ENCODE measurements at places on chromosomes 16 and 17. TPM values are rescaled to one million over a fixed set of nuclear protein-coding genes. Genes with fewer than 3 reads are reported as not detected.

Gene ATP2C2
- total RNA-seq, result 52.8 TPM

Gene P3H4
- 19.1 TPM for total RNA-seq

Gene HAP1
- total RNA-seq, result 0.32 TPM

Gene RPRML
- not detected for total RNA-seq

Gene CD300LB
- 0.58 TPM for total RNA-seq

Gene SLFN14
- total RNA-seq, result 0.26 TPM

Gene IL32
- total RNA-seq, result 132 TPM

Gene ADORA2B
- total RNA-seq, result 5.2 TPM

Gene TEKT1
- total RNA-seq, result not detected

- H3K27ac ChIP-seq, result peak within 1 kb of the TSS; percentile 97
- peaks cover 32% of the 10 kb centered on the region for H3K4me1 ChIP-seq
- no peaks in the 10 kb centered on the region for H3K27me3 ChIP-seq
- DNase-seq, result peak; percentile 89
- H3K36me3 ChIP-seq, result no peaks in the 10 kb centered on the region
These were observed at the start of gene TP53 for GRCh38 chr17:7687072-7687907. Gene TP53, minus strand, starts transcription at chr17:7687490. Its CDS starts 10,896 bp downstream, at chr17:7676594.

GRCh38 chr16:57092786-57093411, 516 bp downstream of the CPNE2 start:
- H3K36me3 ChIP-seq, result no peaks in the 10 kb centered on the region
- peak overlapping the region; percentile 82 for H3K4me3 ChIP-seq
- H3K27ac ChIP-seq, result peak overlapping the region; percentile 81
- peaks cover 4% of the 10 kb centered on the region for H3K4me1 ChIP-seq

DNA sequence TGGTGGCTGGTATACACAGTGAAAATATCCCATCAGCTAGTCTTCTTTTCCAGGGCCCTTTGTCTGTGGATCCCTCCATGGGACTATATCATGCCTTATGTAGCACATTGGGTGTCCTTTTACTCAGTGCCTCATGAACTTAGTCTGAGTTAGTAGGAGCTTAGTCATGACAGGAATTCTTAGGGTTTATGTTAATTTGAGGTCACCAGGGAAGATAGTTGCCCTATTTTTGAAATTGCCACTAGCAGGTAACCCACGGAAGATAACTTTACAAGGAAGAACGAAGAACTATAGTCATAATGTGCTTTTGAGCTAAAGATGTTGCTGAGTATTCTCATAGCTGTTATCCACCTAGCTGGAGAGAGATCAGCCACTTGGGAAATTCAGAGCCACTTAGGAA, 14.8 kb upstream of the PLK1 start:
- DNase-seq, result no peak
- H3K4me1 ChIP-seq, result no peaks in the 10 kb centered on the region
- no peak overlapping the region for H3K27ac ChIP-seq
- H3K4me3 ChIP-seq, result no peak overlapping the region

GRCh38 chr17:41334385-41335305, 16.0 kb downstream of the KRT33A start:
- no peak overlapping the region for H3K27ac ChIP-seq
- no peak for DNase-seq
- no peak overlapping the region for H3K4me3 ChIP-seq

- no peaks in the 10 kb centered on the region for H3K4me1 ChIP-seq
- H3K36me3 ChIP-seq, result no peaks in the 10 kb centered on the region
- no peak for DNase-seq
- no peak overlapping the region for H3K27ac ChIP-seq
- no peaks in the 10 kb centered on the region for H3K27me3 ChIP-seq
These were observed 47.9 kb upstream of the MAP3K14 start for GRCh38 chr17:45364531-45365390.

GRCh38 chr17:15048381-15048780, 216.7 kb downstream of the PMP22 start:
- no peaks in the 10 kb centered on the region for H3K36me3 ChIP-seq
- H3K4me3 ChIP-seq, result no peak overlapping the region
- H3K27me3 ChIP-seq, result peaks cover 19% of the 10 kb centered on the region
- no peak overlapping the region for H3K27ac ChIP-seq
- DNase-seq, result no peak
- H3K4me1 ChIP-seq, result no peaks in the 10 kb centered on the region

DNA sequence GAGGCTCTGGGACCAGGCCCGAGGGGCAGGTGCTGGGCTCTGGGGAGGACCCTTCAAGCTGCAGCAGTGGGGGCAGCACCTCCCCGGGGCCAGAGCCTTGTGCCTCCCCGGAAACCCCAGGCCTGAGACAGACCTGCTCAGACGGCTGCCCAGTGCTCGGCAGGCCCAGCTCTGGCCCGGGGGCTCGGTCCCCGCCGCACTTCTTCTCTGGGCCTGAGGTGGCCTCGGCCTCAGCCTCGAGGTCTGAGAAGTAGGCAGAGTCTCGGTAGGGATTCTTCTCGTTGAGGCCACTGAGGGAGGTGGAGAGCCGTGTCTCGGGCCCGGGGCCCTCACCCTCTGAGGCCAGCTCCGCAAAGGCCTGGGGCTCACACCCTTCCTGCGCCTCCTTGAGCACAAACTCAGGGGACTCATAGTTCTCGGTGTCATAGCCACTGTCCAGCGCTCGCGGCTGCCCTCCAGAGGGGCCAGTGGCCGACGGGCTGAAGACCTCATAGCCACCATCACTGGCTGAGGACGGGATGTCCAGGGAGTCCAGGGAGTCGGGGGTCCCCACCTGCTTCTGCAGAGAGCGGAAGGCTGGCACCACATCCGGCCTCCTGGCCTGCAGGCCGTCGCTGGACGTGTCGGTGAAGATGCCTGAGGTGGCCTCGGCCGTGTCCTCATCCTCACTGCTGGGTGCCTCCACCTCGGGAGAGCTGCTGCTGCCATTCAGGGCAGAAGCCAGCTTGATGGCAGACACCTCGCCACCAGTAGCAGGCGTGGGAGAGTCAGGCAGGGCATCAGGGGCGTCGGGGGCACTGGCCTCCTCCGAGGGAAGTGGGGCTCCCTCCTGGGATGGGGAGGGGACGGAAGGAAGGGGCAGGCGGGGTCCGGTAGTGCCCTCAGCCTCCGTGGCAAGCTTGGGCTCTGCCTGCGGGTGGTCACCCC, 44.3 kb upstream of the PVALEF start:
- peaks cover 8% of the 10 kb centered on the region for H3K27me3 ChIP-seq
- no peaks in the 10 kb centered on the region for H3K36me3 ChIP-seq
- no peak overlapping the region for H3K4me3 ChIP-seq
- H3K4me1 ChIP-seq, result peaks cover 17% of the 10 kb centered on the region

DNA sequence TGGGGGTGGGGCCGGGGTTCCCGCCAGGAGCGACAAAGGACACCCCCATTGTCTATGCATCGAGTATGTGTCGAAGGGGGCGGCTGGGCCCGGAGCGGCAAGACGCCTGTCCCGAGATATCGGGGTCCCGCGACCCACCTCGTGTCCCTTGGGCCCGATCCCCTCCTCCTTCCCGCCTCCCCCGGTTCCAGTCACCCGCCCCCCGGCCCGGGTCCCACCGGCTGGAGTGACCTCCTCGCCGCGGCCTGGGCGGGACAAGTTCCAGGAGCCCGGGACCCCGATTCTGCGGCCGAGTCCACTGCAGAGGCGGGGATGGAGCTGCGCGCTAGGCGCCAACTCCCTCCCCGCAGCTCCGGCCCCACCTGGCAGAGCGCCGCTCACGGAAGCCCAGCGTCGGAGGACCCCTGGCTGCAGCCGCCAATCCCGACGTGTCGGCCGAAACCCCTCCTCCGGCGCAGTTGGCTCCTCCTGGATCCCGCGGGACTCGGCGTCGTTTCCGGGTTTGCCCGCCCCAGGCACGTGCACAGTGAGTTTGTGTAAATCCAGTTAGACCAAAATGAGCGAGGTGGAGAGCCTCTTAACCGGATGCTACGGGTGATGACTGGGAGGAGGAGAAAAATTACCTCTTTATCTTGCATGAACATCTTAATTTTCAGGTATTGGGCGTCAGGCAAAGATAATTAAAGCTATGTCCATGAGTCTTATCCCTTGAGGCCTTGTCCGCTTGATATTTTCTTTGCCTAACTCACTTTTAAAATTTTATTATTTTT, at the start of gene NMRAL1:
Gene NMRAL1, minus strand, starts transcription at position 434 of the 770 bp plus-strand sequence. CDS start 493 bp downstream, outside the sequence.
- peak within 1 kb of the TSS; percentile 2 for H3K27ac ChIP-seq
- H3K36me3 ChIP-seq, result no peaks in the 10 kb centered on the region
- peak within 1 kb of the TSS; percentile 61 for H3K4me3 ChIP-seq
- peaks cover 51% of the 10 kb centered on the region for H3K4me1 ChIP-seq
- peak; percentile 86 for DNase-seq

DNA sequence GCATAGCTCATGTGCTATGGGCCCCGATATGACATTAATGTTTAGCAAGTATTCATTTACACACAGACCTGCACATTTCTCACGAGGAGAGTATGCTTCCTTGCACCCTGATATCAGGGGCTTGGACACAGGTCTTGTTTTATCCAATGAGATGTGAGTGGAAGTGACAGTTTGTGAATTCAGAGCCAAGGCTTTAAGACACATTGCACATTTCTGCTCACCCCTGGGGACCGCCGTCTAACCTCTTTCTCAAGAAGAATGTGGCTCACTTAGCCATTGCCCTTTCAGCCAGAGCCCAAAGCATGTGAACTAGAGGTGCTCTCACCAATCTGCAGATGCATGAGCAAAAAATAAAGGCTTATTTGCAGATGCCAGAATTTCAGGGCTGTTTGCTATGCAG, 116.1 kb upstream of the C16orf82 start:
- no peak overlapping the region for H3K4me3 ChIP-seq
- no peaks in the 10 kb centered on the region for H3K4me1 ChIP-seq
- H3K27ac ChIP-seq, result no peak overlapping the region
- DNase-seq, result no peak
- peaks cover 15% of the 10 kb centered on the region for H3K27me3 ChIP-seq
- no peaks in the 10 kb centered on the region for H3K36me3 ChIP-seq

DNA sequence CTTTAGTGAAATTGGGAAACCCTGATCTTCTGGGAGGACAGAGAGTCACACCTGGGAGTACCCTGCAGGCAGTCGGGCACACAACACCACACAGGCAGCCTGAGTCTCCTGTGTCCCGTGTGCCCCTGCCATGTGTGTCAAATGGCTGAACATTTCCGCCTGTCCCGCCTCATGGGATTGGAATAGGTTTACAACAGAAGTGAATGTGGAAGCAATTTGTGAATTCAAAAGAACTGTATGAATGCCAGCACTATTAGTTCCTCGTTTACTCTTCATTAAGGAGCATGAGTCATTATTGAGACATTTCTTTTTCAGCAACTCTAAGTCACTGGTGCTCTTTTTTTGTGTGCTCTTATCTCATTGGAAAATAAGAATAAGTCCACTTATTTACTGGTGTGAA, 226.5 kb downstream of the PMP22 start:
- DNase-seq, result peak; percentile 36
- H3K4me1 ChIP-seq, result no peaks in the 10 kb centered on the region
- H3K27ac ChIP-seq, result no peak overlapping the region
- no peaks in the 10 kb centered on the region for H3K36me3 ChIP-seq
- no peaks in the 10 kb centered on the region for H3K27me3 ChIP-seq

GRCh38 chr17:61508912-61509311, 56.7 kb downstream of the TBX4 start:
- H3K27ac ChIP-seq, result no peak overlapping the region
- no peaks in the 10 kb centered on the region for H3K36me3 ChIP-seq
- H3K4me3 ChIP-seq, result no peak overlapping the region
- H3K4me1 ChIP-seq, result no peaks in the 10 kb centered on the region
- no peaks in the 10 kb centered on the region for H3K27me3 ChIP-seq
- no peak for DNase-seq

GRCh38 chr17:45371414-45372324, 54.8 kb upstream of the MAP3K14 start:
- DNase-seq, result peak; percentile 79
- no peaks in the 10 kb centered on the region for H3K27me3 ChIP-seq
- H3K4me1 ChIP-seq, result peaks cover 15% of the 10 kb centered on the region
- no peaks in the 10 kb centered on the region for H3K36me3 ChIP-seq
- H3K27ac ChIP-seq, result peak overlapping the region; percentile 87

- DNase-seq, result no peak
- peak overlapping the region; percentile 37 for H3K27ac ChIP-seq
- no peaks in the 10 kb centered on the region for H3K27me3 ChIP-seq
- peaks cover 21% of the 10 kb centered on the region for H3K4me1 ChIP-seq
- H3K4me3 ChIP-seq, result no peak overlapping the region
- H3K36me3 ChIP-seq, result no peaks in the 10 kb centered on the region
These were observed 29.0 kb downstream of the MARCHF10 start for GRCh38 chr17:62778990-62779681.

DNA sequence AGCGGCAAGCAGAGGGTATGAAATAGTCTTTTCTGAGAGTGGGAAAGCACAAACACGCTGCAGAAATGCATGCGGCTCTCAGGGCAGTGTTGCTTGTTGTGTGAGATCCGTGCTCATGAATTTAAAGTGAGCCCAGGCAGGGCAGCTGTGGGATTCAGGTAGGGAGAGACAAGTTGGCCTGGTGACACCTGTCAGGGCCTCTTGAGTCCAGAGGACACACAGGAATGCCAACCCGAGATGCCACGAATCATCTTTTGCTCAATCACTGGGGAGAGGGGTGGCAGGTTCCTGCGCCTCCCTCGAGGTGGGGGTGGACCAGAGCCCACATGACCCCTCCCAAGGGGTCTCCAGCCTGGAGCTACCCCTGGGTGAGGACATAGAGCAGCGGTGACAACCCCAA, 211.9 kb downstream of the GSG1L start:
- no peak for DNase-seq
- H3K4me3 ChIP-seq, result no peak overlapping the region
- no peaks in the 10 kb centered on the region for H3K36me3 ChIP-seq
- H3K4me1 ChIP-seq, result no peaks in the 10 kb centered on the region

GRCh38 chr16:55656691-55657092, 904 bp downstream of the SLC6A2 start:
- H3K36me3 ChIP-seq, result no peaks in the 10 kb centered on the region
- no peaks in the 10 kb centered on the region for H3K4me1 ChIP-seq
- no peak overlapping the region for H3K4me3 ChIP-seq
- H3K27ac ChIP-seq, result no peak overlapping the region
- H3K27me3 ChIP-seq, result peaks cover 72% of the 10 kb centered on the region
- no peak for DNase-seq

GRCh38 chr17:58314706-58315015, 13.9 kb downstream of the TSPOAP1 start:
- no peak overlapping the region for H3K4me3 ChIP-seq
- no peak for DNase-seq
- no peak overlapping the region for H3K27ac ChIP-seq
- H3K4me1 ChIP-seq, result peaks cover 5% of the 10 kb centered on the region
- no peaks in the 10 kb centered on the region for H3K27me3 ChIP-seq

- DNase-seq, result no peak
- no peaks in the 10 kb centered on the region for H3K4me1 ChIP-seq
- H3K27ac ChIP-seq, result no peak overlapping the region
- no peak overlapping the region for H3K4me3 ChIP-seq
These were observed 33.5 kb downstream of the PPM1E start for GRCh38 chr17:58789160-58789559.

- H3K4me3 ChIP-seq, result peak overlapping the region; percentile 21
- H3K4me1 ChIP-seq, result peaks cover 32% of the 10 kb centered on the region
- H3K27me3 ChIP-seq, result peaks cover 17% of the 10 kb centered on the region
- no peak overlapping the region for H3K27ac ChIP-seq
- no peak for DNase-seq
These were observed 961 bp downstream of the FGF11 start for GRCh38 chr17:7440113-7440833.
